Stimulated activated CD4-positive, alpha-beta T cell treated with anti-CD3 and anti-CD28 coated beads, TNF-alpha, amount 100 ng/mL, for 1 hour (primary cell): ENCODE measurements at places on chromosomes 3 and 15.

DNA sequence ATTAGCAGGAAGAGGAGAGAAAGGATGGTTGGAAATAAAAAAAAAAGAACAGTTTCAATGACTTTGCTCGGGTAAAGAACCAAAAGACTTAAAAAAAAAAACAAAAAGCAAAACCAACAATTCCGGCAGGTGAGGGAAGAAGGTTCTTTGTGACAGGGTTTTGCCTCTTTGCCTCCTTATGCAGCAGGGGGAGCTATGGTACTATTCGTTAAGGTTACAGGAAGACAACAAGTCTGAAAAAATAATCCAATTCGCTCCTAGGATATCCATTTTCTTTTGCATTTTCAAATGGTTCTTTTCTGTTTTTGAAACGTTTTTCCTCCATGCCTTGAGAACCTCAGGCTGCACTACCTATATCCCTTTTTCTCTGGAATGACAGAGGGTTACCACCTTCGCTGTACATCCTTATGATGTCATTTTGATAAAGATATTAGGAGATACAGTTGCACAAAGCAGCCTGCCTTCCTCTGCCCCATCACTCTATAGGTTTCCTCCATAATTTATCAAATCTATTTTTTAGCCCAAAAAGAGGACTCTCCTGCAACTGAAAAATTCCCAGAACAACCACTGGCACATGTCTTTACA is 55.0 kb downstream of the CFAP20DC start:
- DNase-seq, result no peak

DNA sequence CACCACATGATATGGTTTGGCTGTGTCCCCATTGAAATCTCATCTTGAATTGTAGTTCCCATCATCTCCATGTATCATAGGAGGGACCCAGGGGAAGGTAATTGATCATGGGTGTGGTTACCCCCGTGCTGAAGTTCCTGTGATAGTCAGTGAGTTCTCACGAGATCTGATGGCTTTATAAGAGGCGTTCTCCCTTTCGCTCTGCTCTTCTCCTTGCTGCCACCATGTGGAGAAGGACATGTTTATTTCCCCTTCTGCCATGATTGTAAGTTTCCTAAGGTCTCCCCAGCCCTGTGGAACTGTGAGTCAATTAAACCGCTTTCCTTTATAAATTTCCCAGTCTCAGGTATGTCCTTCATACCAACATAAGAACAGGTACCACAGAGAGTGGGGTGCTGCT is 21.9 kb downstream of the OSTN start:
- DNase-seq, result no peak

- no peak for DNase-seq
Observed at GRCh38 chr3:196217307-196218154, 1.2 kb downstream of the SLC51A start.

GRCh38 chr15:40770147-40770721 is 454 bp downstream of the C15orf62 start:
- DNase-seq, result no peak

- no peak for DNase-seq
Observed at GRCh38 chr3:36729204-36730056, 34.9 kb downstream of the DCLK3 start.

GRCh38 chr3:50268703-50269451 is at the start of gene SEMA3B:
SEMA3B (plus strand) TSS chr3:50269147; CDS start chr3:50269241, 94 bp downstream.
- DNase-seq, result no peak

- no peak for DNase-seq
Observed at GRCh38 chr15:90033006-90033405, 31.9 kb downstream of the ZNF710 start.

GRCh38 chr15:71752604-71753289 is 57.6 kb upstream of the NR2E3 start:
- DNase-seq, result no peak

GRCh38 chr15:100809587-100809986 is 70.0 kb upstream of the ALDH1A3 start:
- DNase-seq, result no peak

- DNase-seq, result no peak
Observed at GRCh38 chr15:64536244-64536836, 76.0 kb downstream of the ZNF609 start.

DNA sequence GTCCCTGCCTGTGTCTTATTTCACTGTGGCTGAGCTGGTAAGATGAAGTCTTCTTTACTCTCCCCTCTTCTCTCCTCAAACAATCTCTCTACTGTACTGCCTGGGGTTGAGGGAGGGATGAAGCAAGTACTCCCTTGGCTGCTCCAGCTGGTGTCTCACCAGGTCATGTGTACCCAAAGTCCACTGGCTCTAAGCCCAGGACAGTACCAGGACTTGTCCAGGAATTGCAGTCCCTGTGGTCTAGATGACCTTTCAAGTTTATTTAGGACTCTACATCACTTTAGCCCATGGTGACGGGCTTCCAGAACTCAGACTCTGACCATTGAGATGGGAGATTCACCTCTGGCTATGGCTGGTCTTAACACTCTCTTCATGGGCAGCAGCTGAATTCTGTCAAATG is 17.5 kb upstream of the SLC27A2 start:
- no peak for DNase-seq

GRCh38 chr3:186683979-186684378 is 18.2 kb downstream of the HRG start:
- no peak for DNase-seq

DNA sequence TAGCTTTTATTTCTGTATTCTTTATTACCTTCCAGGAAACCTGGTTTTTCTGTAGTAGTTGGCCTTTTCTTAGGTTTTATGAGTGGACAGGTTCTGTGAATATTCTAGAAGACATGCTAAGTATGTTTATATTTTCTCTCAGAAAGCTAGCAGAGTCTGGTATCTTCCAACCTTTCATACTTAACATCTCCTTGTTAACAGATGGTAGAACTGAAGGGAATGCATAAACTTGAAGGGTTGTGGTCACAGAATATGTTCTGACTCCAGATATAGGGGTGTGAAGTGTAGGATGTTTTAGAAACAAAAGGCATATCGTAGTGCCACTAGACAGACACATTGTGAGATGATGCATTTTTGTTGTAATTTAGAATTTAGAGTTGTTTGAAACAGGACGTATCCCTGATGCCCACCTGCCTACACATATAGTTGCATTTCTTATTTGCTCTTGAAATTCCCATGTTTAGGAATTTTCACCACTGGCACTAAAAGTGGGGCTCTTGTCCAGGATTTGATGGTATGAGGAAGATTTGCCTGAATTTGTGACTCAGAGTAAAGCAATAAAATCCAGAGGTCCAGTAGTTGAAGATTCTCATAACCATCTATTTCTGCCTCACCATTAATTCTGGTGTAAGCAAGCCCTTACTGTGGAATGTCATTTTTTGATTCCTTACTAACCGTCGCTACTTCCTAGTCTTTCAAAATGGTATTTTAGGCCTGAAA is 274.5 kb downstream of the FEZF2 start:
- no peak for DNase-seq

GRCh38 chr15:91254766-91255165 is 154.7 kb downstream of the SV2B start:
- no peak for DNase-seq

DNA sequence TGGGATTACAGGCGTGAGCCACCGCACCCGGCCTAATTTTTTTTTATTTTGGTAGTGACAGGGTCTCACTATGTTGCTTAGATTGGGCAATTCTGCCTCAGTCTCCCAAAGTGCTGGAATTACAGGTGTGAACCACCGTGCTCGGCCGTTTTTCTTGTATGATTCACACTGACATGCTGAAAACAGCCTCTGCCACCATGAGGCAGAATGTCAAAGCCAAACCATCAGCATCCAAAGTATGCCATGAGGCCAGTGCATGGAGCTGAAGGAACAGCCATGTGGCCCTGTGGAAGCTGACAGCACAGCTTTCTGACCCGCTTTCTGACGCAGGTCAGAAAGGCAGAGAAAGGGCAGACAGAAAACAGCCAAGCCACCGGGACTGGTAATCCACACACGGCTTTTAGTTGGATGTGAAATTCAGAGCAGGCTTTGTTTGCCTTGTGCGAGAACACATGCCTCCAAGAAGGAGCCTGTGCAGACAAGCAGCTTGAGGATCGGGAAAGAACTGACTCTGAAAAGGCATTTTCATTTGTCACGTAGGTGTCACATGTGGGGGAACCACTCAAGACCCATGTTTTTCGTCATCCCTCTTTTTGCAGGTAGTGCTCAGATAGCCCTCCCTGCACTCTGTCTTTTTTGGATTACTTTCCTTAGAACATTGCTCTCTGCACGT is 25.1 kb downstream of the XYLB start:
- DNase-seq, result no peak

- no peak for DNase-seq
Observed at GRCh38 chr3:170840291-170840859, 29.6 kb downstream of the RPL22L1 start.

- no peak for DNase-seq
Observed at GRCh38 chr3:15420871-15421270, 6.5 kb downstream of the METTL6 start.
